Sciatic nerve (tissue), 2 donors: ENCODE measurements at places on chromosomes 5 and 9. TPM values are rescaled to one million over a fixed set of nuclear protein-coding genes. Genes with fewer than 3 reads are reported as not detected.

GRCh38 chr5:156414391-156414790, 87.4 kb downstream of the SGCD start:
- DNase-seq, result no peak

- DNase-seq, result no peak
Measured at GRCh38 chr5:44356231-44356630, 33.0 kb downstream of the FGF10 start.

DNA sequence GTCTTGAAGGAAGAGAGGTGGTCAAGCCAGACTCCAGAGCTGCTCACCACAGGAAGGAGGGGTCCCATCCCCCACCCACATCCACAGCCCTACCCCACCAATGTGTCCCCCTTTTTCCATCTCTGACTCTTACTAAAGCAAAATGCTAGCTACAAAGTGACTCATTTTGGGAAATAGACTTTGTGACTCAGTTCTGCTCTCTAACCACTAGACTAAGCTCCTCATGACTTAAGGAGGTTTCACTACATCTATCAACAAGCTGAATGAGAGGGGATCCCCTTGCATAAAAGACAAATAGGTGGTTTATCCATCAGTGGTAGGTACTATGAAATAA, 35.1 kb upstream of the ADRB2 start:
- DNase-seq, result no peak

- DNase-seq, result no peak
Measured at GRCh38 chr9:37033682-37034304, at the start of gene PAX5. Gene PAX5, minus strand, starts transcription at chr9:37034268. Its CDS starts 237 bp downstream, at chr9:37034031.

DNA sequence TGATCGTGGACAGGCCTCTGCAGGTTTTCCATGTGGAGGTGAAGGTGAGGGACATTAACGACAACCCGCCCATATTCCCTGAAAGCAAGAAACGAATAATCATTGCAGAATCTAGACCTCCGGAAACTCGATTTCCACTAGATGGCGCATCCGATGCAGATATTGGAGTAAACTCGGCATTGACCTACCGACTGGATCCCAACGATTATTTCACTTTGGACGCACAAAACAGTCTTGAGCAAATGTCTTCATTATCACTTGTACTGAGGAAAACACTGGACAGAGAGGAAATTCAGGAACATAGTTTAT, 621 bp downstream of the PCDHA13 start:
- no peak for DNase-seq

Gene KIF12
- total RNA-seq, result 0.22 TPM

DNA sequence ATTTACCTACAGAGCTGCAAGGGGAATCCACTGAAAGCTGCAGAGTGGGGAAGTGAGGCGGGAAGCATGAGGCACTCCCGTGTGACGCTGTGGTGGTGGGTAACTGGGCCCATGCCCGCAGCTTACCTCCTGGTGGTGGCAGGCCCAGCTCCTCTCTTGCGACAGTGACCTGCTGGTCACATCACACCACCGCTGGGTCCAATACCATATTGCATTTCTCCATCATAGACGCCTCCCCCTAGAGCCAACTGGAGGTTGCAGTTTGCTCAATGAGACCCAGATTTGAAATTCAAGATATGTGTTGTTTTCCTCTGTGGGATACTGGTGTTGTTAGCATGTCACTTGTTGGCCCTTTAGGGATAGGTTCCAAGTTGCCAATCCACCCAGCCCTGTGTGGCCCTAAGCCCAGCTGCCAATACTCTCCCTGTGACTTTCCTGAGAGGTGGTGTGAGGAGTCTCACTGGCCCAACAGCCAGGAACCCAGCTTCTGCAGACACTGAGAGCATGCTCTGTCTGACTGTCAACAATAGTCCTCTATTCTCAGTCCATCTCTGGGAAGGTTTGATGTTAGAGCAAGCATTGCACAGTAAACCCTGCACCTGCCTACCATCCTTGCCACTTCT, 428.3 kb downstream of the GADD45G start:
- DNase-seq, result no peak

GRCh38 chr9:71302776-71303175, 181.4 kb upstream of the TRPM3 start:
- no peak for DNase-seq

DNA sequence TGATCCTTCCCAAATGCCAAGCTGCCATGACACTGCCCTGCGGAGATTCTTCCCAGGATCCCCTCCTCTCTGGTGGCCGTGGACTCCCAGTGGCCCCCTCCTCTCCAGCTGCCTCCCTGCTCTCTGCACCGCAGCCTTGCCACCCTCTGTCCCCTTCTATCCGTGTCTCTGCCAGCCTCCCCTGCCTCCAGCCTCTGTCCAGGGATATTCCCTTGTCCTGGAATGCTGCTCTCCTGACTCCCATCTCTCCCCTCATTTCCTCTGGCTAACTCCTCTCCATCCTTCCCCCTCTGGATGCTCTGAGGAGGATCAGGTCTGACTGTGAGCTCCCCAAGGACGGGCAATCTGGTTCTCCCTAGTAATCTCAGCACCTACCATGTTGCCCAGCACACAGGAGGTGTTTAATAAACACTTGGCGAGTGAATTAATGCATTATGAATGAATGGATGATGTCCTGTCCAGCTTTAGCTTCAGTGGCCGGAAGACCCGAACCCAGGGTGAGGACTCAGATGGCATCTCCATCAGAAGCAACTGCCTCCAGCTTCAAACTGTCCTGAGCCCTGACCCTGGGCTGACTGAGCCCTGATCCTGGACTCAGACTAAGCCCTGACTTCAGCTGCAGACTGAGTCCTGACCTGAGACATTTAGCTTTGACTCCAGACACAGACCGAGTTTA, 7.5 kb upstream of the CRB2 start:
- DNase-seq, result no peak

Gene NR6A1
- total RNA-seq, result 3.3 TPM

GRCh38 chr5:112023766-112024165, 266.8 kb upstream of the NREP start:
- DNase-seq, result no peak

DNA sequence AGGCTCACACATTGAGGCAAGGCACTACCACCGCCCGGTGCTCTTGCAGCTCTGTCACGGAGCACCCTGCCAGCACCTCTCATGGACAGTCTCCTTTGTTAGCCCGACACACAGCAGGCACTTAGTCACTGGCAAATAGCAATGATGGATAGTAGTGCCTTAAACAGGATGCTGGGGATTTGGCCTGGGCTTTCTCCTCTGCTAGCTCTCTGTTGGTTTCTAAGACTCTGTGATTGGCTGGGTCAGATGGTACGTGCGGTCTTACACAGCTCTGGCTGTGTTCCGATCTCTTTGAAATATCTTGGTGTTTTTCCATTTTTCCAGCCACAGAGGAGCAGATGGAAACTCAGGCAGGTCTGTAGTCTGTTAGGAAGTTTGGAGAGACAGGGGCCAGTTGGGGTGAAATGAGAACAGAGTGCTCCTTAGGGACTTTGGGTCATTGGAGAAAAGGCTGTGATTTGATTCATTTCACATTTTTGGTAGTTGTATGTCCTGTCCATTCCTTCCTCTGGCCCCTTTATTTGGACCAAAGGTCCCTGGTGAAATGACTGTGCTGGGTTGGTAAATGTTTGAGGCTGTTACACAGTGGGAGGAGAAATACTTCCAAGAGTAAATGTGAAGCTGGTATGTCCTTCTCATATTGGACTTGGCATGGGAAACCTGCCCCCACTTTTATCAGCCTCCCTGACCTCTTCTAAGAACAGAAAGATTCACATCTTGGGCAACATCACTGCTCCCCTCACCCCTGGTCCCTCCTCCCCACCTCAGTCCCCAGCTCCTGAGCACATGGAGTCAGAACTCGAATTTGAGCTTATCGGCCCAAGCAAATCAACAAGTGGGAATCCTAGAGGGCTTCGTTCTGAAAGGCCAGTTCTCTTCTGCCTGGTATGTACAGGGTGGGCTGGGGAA, 3.4 kb downstream of the SMIM3 start:
- peak; percentile 74 for DNase-seq

GRCh38 chr5:543755-544674, 19.8 kb upstream of the SLC9A3 start:
- DNase-seq, result peak; percentile 58

GRCh38 chr9:136117916-136118319, 757 bp downstream of the TMEM250 start:
- no peak for DNase-seq

GRCh38 chr5:172455511-172456061, 1.3 kb upstream of the SH3PXD2B start:
- DNase-seq, result no peak

DNA sequence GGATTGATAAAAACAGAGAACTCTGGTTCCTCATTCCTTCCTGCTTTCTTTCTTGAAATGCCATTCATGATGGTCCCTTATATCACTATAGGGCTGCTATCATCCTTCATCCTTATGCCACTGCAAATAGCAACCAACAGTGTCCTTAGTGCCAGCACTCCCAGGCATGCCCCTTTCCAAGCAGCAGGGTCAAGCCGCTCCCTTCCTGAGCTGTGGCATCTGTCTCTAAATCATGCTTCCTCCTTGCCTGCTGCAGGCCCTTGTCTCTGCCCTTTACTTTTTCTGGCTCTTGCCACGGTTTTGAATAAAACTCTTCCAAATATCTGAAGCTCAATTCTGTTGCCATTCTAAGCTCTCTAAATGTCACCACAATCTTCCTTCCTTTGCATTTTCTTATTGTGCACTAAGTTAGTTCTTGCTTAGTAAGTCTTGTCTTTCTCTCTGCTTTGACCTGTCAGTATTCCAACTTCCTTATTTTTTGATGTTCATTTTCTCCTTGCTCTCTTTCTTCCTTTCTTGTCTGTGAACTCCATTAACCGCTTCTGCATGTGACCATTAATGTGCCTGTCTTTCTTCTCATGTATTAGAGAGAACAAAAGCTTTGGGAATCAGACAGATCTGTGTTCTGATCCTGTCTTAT, 19.9 kb downstream of the TLR4 start:
- DNase-seq, result no peak

DNA sequence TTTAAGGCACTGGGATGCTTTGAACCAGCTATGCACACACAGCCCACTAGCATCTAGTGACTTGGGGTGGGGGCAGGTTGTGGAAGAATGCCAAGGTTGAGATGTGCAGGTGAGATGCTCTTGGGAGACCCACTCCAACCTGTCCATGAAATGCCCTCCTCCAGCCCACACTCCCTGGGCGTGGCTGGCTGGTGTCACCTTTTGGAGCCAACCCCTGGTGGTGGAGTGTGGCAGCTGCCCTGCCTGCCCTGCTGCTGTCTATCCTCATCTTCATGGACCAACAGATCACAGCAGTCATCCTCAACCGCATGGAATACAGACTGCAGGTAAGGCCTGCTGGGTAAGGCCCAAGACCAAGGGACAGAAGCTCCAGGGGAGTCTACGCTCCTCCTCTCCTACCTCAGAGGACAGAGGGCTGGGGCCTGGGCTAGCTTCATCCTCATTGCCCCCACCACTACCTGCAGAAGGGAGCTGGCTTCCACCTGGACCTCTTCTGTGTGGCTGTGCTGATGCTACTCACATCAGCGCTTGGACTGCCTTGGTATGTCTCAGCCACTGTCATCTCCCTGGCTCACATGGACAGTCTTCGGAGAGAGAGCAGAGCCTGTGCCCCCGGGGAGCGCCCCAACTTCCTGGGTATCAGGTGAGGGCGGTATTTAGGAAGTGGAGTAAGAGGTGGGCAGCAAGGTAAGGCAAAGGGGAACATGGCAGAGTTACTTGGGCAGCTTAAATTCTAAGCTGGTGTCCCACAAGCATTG, 7.4 kb downstream of the SLC4A9 start:
- peak; percentile 40 for DNase-seq

GRCh38 chr5:169637085-169637548, at the start of gene DOCK2:
Gene DOCK2, plus strand, starts transcription at chr5:169637275. Its CDS starts 52 bp downstream, at chr5:169637327.
- peak; percentile 65 for DNase-seq

- DNase-seq, result peak; percentile 82
Measured at GRCh38 chr9:136791516-136792276, 552 bp downstream of the TMEM141 start.

GRCh38 chr5:80754900-80755299, 100.1 kb upstream of the DHFR start:
- peak; percentile 68 for DNase-seq

GRCh38 chr5:21623831-21624230, 1229.3 kb downstream of the CDH12 start:
- DNase-seq, result no peak

Gene ARHGEF37
- 86.7 TPM for total RNA-seq

DNA sequence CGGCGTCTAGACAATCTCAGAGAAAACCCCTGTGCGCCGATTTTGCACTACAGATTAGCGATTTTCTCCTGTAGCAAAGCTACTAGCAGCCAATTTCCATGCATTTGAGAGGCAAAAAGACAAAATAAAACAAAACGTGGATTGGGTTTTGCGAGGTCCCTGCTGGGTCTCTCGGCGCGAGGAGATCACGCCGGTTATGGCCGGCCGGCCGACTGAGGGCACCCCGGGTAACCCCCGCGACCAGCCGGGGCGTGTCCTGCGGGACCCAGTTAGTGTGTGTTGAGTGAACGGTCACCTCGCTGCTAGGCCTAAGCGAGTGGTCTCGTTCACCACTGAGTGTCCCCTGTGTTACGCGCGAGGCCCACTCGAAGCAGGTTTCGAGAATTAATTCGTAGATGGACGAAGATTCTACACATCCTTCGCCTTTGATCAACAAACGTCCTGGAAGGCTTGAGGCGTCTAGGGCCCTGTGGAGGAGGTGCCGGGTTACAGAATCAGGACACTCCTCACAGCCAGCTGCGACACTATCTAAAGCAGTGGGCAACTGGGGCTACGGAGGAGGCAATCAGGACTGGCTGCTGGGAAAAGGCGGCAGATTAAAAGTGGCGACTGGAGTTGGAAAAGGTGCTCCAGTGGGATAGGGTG, 764 bp upstream of the VDAC1 start:
- DNase-seq, result peak; percentile 72

DNA sequence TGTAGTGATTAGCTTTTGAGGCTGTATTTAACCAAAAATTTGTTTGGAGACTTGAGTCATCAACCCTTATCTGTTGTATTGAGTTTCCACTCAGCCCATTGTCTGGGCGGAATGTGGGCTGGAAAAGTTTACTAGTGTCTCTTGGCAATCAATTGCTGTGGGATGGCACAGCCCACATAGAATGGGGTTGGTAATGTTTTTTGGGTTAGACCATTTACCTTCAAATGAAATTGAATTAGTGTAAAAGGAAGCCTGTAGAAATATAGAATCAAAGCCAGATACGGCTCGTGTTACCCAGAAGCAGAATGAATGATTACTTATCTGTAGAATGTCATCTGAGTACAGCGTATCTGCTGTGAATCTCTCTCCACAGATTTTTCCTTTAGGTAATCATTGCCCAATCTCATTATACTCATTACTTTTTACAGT, 142.9 kb downstream of the AOPEP start:
- no peak for DNase-seq

GRCh38 chr5:169197343-169197742, 103.6 kb downstream of the SLIT3 start:
- no peak for DNase-seq

- DNase-seq, result no peak
Measured at GRCh38 chr9:78938821-78939220, 632.9 kb upstream of the TLE4 start.

Gene TIMD4
- total RNA-seq, result not detected

Gene DOK3
- total RNA-seq, result 16.2 TPM

Gene UAP1L1
- total RNA-seq, result 18.3 TPM

- no peak for DNase-seq
Measured at GRCh38 chr9:86285261-86285660, 2.9 kb upstream of the ISCA1 start.

- DNase-seq, result no peak
Measured at GRCh38 chr5:80799041-80799440, 144.3 kb upstream of the DHFR start.

- no peak for DNase-seq
Measured at GRCh38 chr5:171937351-171937750, 69.1 kb downstream of the FBXW11 start.

Gene LHX3
- total RNA-seq, result not detected

Gene TMC1
- total RNA-seq, result 0.36 TPM

Gene MELK
- 0.49 TPM for total RNA-seq
